ENCODE measurements at places on chromosomes 5 and 9.

GRCh38 chr9:91234523-91234922, 127.2 kb downstream of the AUH start:
- DNase-seq = no peak

- DNase-seq = no peak
Observed at GRCh38 chr5:177271113-177271512, 32.4 kb downstream of the RAB24 start.

- no peak for DNase-seq
Observed at GRCh38 chr9:13278023-13278367, 1.5 kb downstream of the MPDZ start.

GRCh38 chr5:91390268-91390667, 7.2 kb upstream of the ARRDC3 start:
- DNase-seq = no peak

DNA sequence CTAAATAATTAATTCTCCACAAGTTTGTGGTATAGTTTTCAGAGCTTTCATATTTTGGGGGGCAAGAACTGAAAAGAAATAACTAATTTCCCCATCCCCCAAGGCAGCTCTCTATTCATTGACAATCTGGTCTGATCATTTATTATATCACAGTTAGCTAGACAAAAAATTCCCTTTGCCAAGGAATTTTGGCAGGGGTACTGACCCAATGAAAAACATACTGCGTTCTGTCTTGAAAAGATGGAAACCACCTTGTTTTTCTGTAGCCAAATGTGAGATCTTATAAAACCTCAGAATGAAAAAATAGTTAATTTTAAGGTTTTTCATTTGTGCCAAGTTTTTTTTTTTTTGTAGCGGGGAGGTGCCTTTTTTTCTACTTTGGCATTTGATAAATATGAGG, 1008.9 kb downstream of the EFNA5 start:
- no peak for DNase-seq

- no peak for DNase-seq
Observed at GRCh38 chr5:83899326-83899970, 178.8 kb upstream of the HAPLN1 start.

DNA sequence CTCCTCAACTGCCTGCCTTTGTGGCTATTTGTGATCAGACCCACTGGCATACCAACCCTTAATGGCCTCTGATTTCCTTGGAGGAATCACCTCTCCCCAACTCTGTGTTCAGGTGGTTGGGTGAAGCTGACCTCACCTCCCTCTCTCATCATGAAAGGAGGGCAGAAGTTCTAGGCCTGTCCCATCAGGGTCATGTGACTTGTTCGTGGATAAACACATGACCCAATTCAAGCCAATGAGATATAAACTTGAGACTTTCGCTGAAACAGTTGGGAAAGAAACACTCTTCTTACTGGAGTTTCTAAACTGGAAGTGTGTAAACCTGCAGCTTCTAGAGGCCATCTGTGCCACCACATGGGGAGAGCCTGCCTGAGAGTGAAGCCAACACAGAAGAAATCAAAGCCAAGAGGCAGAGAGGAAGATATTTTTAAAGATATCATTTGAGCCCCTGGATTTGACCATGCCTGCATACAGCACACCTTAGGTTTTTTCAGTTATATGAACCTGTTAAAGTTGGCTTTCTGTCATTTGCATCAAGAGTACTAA, 5.8 kb downstream of the GABBR2 start:
- no peak for DNase-seq

All from esophagus squamous epithelium (tissue), 5 donors.